ENCODE measurements at places on chromosomes 5 and 9.

DNA sequence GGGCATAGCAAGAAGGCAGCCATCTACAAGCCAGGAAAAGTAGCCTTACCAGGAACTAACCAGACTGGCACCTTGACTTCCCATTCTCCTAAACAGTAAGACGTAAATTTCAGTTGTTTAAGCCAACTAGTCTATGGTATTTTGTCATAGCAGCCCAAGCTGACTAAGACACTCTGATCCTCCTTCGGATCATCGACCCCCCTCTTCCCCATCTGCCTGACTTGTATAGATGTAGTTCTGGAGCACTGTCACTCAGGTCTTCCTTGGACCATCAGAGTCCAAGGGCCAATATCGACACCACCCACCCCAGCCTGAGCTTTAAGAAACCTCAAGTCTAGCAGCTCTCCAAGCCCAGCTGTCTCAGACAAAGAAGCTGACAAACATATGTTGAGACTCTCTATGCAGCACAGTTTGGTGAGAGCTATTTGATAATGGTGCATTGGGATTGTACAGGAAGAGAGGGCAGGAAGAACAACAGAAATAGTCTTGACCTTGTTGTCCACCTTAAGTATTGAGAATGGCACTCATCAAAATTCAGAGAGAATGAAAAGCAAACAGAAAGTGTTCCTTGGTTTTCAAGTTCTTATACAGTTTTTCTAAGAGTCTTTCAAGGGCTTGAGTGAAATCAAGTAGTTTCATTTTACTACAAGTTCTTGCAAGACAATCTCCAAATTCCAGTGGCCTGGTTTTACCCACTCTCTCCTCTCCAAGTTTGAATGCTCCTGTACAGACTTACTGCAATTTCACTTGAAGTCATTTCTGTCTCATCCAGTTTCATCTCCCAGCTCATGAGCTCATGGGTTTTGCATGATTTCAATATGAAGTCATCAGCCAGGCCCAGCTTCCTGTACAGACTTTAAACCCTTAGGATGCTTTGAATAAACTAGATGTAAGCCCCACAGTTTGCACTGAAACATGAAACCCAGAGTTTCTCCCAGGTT is 122.3 kb upstream of the RAI14 start:
- DNase-seq: peak; percentile 93

GRCh38 chr9:124078641-124079040 is 67.1 kb downstream of the LHX2 start:
- peak; percentile 28 for DNase-seq

DNA sequence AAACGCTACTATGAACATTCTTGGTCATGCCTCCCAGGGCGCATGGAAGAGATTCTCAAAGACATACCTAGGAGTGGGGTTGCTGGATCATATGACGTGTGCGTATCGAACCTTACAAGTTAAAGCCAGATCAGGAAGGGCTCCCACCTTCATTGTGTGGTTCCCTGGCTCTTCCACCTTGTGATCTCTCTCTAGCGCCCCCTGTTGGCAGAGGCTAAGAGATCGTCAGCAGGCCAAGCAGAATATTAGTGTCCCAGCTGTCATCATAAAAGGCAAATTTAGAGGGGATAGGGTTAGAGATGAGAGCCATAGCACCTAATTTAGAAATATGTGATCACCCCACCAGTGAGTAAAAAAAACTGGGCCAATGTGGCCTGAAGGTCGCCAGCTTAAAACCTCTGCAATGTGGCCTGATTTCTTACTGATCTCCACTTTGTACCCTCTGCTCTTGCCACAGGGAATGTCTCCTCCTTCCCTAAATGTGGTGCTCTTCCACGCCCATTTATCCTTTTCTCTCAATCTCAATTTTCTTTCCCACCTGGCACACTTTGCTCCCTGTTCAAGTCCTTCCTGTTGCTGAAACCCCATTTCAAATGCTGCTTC is 91.7 kb upstream of the SHB start:
- no peak for DNase-seq

- DNase-seq: peak; percentile 23
These were observed 76.3 kb downstream of the SEMA4D start for GRCh38 chr9:89421595-89421994.

- DNase-seq: no peak
These were observed 763.7 kb upstream of the GRAMD2B start for GRCh38 chr5:125659316-125660023.

DNA sequence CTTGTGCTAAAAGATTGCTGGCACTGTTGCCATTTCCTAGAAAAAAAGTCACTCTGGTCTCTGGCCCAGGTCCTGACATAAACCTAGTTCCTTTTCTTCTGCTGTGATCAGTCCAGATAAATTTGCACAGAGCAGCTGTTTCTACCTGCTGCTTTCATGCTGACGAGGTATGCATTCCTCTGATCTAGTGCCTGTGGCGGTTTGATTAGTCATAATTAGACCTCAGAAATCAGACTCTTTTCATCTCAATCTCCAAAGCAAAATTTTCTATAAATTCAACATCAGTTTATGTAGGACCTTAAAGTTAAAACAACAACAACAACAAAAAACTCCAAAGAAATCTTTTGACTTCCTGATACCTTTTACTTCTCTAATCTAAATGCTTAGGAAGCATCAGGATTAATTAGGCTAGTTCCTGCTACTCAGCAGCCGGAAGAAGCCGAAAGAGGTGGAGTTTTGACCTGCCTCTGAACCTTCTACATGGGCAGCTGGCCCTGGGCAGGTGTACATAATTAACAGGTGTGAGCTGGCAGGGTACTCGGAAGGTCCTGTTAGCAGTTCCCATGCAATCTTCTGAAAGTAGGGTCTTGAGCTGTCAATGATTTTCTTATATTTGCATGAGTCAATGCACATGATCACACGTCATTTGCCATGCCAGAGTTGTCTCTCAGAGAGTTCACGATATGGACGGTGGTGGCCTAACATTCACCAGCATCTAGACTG is 83.3 kb upstream of the CCDC112 start:
- DNase-seq: no peak

DNA sequence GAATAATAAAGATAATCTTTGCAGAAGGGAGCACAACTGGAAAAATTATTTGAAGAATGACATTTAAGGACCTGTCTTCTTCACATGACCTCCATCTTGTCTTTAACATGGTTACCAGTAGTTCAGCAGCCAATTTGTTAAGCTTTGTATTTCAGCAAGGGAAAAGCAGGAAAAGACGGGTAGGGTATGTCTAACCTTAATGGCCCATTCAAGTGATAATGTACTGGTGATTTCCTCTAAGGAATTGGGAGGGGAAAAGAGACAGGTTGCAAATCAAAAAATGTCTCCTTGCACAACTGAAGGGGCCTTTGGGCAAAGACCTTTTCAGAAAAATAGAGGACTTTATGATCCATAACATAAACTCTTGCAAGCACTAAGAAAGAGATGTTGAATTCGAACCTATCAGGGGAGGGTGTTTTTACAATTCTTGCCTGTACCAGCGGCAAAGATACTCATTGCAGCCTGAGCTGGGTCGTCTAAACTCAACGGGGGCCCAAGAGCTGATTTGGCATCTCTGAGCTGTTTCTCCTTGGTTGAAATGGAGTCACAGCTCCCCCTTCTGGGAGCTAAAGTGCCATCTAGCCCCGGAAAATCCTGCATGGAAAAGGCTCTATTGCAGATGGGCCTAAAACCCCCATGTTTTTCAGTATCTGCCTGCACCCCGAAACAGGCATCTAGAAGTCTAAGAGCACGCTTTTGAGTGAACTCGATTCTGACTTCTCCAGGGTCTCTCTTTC is 3.8 kb downstream of the BRINP1 start:
- peak; percentile 5 for DNase-seq

DNA sequence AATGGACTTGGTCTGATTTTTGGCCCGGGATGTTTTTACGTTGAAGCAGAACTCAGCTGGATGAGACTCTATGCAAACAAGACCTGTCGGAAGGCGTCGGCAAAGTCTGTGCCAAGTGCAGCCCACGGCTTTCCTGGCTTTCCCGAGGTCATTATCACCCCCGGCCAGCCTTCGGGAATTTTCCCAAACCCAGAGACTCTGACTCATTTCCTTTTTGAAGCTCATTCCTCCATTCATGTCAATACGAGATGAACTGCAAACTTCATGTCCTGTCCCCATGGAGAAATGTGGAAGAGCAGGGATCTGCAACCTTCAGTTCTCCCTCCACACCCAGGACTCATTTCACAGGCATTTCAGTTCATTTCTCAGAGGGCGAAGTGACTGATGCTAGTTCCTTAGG is 95.3 kb downstream of the IRX2 start:
- DNase-seq: no peak

DNA sequence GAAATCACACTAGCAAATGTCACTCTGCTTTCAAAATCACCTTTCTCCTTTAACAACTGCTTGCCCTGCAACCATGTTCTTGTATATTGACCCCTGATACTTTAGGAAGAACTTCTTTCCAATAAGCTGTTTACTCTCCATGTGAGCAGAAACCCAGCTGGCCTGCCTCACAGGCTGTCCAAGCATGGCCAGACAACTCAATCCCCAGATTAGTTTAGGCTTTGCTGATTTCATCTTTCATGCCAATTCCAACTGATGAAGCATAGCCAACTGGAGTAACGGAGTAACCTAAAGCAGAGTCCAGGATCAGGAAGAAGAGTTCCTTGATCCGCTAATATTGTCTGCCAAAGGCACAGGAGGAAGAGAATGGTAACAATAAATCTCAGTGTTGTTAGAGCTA is 56.7 kb upstream of the HTR1A start:
- no peak for DNase-seq

- DNase-seq: peak; percentile 88
These were observed 56.9 kb upstream of the GGTA1 start for GRCh38 chr9:121556580-121556979.

DNA sequence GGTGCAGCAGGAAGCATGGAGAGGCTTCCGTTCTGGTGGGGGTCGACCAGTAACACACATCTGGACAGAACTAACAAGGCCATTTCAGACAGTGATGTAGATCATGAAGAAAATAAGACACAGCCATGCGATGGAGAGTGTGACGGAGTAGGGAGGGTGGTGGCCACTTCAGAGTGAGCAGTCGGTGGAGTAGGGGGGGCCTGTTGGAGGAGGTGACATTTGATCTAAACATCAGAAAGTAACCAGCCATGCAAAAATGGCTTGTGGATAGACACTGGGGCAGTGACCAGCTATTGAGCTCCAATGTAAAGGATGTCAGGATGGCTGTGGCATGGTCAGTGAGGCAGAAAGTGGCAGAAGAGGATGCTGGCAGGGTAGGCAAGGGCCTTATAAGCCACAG is 65.9 kb downstream of the PPARGC1B start:
- no peak for DNase-seq

DNA sequence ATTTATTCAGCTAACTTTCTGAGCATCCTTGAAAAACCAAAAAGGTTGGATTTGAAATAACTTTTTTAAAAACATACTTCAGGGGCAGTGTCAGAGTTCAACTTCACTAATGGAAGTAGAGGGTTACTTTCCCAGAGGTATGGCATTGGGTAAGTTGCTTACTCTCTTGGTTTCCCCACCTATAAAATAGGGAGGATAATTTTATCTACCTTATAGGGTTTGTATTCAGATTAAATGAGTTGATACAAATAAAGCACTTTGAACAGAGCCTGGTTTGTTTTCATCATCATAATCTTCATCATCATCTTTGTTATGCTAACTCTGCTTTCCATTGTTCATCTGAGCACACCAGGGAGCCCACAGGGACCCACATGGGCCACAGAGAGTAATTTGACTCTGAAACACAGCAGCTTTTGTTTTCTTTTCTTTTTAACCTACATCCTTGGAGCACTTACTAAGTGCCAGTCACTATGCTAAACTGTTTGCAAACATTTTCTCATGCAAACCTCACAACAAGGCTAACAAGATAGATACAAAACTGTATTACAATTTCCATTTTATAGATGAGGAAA is 179.1 kb upstream of the SLC24A2 start:
- no peak for DNase-seq

DNA sequence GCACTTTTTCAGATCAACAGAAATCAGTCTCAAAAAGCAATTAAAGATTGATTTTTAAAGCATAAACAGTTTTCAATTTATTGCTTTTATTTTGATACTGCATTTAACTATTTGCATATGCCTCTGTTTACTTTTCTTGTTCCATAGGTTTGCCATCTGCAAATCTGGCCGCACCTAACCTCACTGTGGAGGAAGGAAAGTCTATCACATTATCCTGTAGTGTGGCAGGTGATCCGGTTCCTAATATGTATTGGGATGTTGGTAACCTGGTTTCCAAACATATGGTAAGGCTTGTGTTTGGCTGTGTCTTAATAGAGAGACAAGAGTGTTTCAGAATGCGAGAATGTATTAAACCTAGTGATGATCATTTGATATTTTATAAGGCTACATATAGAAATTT is 53.9 kb downstream of the NTRK2 start:
- no peak for DNase-seq

- no peak for DNase-seq
These were observed 53.7 kb upstream of the ADAMTS19 start for GRCh38 chr5:129406440-129406839.

- DNase-seq: no peak
These were observed 2.2 kb downstream of the PRDM12 start for GRCh38 chr9:130666393-130667119.

- no peak for DNase-seq
These were observed 23.4 kb upstream of the SCGB3A2 start for GRCh38 chr5:147854894-147855773.

GRCh38 chr9:5516453-5517220 is 6.3 kb downstream of the PDCD1LG2 start:
- DNase-seq: no peak

- no peak for DNase-seq
These were observed 30.2 kb downstream of the PAEP start for GRCh38 chr9:135591506-135592330.

DNA sequence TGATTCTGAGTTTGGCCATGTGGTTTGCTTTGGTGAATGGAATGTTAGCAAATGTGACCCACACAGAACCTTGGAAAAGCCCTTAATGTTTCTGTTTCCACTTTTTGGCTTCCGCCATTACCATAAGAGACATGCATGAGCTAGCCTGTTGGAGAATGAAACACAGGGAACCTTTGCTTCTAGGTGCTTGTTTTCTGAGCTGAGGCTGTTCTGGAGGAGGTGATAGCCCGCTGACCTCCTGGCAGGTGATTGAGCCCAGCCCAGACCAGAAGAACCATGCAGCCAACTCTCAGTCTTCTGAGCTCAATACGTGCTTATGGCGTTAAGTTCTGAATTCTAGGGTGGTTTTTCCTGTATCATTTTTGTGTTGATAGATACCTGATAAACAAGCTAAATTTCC is 148.6 kb upstream of the KLF9 start:
- no peak for DNase-seq

DNA sequence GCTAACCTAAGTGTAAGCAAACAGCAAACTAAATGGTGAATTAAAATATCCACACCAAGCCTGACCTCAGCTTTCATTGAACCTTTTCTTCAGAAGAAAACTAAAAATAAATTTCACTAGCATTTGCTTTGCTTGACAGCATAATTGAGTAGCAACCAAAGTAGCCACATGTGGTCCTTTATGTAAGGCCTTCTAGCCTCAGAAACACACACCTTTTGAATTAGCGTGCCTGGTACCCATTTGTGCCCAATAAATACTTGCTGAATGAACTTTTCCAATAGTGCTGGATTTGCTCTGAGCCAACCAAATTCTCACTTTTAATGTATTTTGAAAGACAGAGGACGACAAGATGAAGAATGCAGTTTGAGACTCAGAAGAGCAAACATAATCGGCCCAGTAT is 2.1 kb upstream of the NIPBL start:
- DNase-seq: no peak
